ENCODE measurements at places on chromosomes 4 and X.

GRCh38 chrX:143296521-143296920 is 220.8 kb downstream of the SPANXN3 start:
- no peak for ATAC-seq

GRCh38 chrX:18707426-18708049 is at the start of gene PPEF1:
Gene PPEF1 (plus strand): TSS chrX:18707645. CDS start chrX:18707781, 136 bp downstream.
- ATAC-seq: no peak

DNA sequence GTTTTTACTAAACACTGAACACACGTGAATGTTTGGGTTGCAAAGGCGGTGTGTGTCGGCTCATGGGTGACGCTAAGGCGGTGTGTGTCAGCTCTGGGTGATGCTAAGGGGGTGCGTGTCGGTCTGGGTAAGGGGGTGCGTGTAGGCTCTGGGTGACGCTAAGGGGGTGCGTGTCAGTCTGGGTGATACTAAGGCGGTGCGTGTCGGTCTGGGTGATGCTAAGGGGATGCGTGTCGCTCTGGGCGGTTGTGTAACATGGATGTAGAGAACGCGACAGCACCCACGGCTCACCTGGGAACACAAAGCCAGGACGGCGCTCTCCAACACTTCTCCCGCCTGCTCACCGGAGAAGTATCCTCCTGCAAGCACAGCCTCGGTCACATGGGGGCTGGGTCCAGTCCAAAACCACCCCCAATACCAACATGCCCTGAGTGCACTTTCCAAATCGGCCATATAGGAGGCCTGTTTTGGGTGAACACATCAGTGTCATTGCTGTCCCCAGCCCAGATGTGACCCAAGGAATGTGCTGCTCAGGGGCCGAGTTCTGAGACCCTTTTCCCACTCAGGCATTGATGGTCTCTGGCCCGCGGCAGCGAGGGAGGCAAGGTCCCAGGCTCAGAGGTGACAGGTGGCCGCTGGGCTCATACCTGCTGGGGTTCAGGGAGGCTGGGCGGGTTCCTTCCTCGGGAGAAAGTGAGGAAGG is 67.1 kb downstream of the ACOX3 start:
- no peak for ATAC-seq

- ATAC-seq: no peak
These were observed 55.5 kb upstream of the MAGED1 start for GRCh38 chrX:51837921-51838320.

GRCh38 chr4:16967722-16968121 is 69.3 kb upstream of the LDB2 start:
- ATAC-seq: no peak

- ATAC-seq: no peak
These were observed 625.6 kb downstream of the BCOR start for GRCh38 chrX:39472161-39472560.

DNA sequence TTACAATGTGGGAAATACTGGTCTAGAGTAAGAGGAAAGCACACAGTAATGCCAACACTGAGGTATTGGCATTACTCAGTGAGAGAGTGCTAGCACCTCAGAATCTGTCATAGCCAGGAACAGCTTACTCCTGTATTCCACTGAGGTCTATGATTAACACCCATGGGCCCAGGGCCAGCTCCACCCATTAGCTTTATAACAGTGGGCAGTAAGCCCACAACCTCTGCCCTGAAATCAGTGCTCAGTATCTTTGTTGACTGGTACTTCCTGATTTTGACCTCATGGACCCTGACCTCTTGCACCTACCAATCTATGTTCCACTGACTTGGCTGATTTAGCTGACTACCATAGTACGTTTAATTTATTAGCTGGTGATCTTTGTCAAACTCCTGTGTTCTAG is 56.1 kb downstream of the LANCL3 start:
- no peak for ATAC-seq

GRCh38 chr4:89704651-89705395 is 132.1 kb downstream of the SNCA start:
- no peak for ATAC-seq

GRCh38 chr4:157423526-157424020 is 203.0 kb downstream of the GRIA2 start:
- no peak for ATAC-seq

DNA sequence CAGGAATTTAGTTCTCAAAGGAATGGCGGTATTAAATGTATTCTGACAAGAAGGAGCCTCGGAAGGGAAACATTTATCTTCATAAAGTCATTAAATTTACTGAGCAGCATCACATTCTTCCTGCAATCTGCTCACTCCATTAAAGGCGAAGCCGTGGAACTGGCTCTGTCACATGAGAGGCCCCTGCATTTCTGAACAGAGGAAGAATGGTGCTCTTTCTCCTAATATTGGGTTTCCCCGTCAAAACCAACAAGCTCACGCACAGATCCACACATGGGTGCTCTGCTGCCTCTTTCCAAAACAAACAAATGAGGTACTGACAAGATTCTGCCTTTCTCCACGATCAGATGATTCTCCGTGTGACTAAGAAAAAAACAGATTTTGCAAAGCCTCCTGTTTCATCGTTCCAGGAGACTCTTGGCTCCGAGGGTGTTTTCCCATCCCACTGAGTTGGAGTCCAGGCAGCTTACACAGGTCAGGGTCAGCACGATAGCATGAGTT is 191.2 kb downstream of the IDS start:
- ATAC-seq: no peak

All from stimulated activated memory B cell treated with anti-CD40 and anti-IgM and Interleukin-4, amounts not matched to agents 10 μg/mL and 1 μg/mL and 100 μg/mL, for 72 hours (primary cell).